Large intestine (tissue), 12 donors: ENCODE measurements at places on chromosomes 16 and 17. TPM values are rescaled to one million over a fixed set of nuclear protein-coding genes. Genes with fewer than 3 reads are reported as not detected.

KRTAP1-3 gene
- not detected for polyA plus RNA-seq

LRRC59 gene
- polyA plus RNA-seq, result 79.8 TPM

- DNase-seq, result peak; percentile 65
Measured at GRCh38 chr17:79814974-79815835, 18.3 kb upstream of the CBX8 start.

DNA sequence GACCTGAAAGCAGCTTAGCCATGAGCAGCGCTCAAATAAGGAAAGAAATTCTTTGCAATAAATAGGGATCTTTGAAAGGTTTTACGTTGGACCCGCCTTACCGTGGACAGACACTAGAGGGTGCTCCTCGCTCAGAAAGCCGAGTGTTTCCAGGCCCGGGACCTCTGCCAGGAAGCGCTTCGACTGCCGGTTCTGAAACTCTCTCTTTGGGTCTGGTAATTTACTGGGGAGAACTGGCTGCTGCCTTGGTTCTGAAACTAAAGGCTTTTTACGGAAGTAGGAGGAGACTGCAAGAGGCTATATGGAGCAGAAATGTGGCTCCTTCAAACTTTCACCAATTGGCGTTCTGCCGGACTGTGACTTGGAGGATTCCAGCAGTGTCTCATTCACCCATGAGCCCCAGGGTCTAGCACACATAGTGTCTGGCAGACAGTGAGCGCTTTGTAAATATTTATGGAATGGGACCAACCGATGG lies 45.6 kb upstream of the HOXB9 start:
- peak; percentile 68 for DNase-seq

DNA sequence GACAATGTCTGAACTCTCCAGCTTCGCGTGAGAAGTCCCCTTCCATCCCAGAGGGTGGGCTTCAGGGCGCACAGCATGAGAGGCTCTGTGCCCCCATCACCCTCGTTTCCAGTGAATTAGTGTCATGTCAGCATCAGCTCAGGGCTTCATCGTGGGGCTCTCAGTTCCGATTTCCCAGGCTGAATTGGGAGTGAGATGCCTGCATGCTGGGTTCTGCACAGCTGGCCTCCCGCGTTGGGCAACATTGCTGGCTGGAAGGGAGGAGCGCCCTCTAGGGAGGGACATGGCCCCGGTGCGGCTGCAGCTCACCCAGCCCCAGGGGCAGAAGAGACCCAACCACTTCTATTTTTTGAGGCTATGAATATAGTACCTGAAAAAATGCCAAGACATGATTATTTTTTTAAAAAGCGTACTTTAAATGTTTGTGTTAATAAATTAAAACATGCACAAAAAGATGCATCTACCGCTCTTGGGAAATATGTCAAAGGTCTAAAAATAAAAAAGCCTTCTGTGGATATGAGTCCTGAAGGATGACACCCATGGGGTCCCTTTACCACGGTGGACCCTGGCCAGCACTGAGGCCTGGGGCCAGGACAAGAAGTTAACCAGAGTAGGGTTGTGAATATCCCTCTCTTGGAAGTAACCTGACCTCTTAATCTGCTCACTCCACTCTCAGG lies 10.5 kb upstream of the ITGAD start:
- DNase-seq, result peak; percentile 37

DNA sequence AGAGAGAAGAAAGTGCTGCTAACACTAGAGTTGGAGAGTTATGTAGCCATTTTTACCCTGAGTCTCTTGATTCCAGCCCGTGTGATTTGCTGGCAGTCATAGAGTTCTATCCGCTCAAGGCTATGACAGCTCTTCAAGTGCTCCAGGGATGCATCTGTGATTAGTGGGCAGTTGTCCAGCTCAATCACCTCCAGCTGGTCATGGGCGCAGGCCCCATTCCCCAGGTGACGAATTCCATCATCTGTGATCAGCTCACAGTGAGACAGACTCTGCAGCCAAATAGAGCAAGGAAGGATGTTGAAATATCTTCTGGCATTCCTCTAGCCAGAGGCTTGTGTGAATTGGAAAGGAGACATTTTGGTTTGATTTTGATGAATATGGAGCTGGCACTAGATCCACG lies 38.4 kb upstream of the STAC2 start:
- DNase-seq, result no peak

DNA sequence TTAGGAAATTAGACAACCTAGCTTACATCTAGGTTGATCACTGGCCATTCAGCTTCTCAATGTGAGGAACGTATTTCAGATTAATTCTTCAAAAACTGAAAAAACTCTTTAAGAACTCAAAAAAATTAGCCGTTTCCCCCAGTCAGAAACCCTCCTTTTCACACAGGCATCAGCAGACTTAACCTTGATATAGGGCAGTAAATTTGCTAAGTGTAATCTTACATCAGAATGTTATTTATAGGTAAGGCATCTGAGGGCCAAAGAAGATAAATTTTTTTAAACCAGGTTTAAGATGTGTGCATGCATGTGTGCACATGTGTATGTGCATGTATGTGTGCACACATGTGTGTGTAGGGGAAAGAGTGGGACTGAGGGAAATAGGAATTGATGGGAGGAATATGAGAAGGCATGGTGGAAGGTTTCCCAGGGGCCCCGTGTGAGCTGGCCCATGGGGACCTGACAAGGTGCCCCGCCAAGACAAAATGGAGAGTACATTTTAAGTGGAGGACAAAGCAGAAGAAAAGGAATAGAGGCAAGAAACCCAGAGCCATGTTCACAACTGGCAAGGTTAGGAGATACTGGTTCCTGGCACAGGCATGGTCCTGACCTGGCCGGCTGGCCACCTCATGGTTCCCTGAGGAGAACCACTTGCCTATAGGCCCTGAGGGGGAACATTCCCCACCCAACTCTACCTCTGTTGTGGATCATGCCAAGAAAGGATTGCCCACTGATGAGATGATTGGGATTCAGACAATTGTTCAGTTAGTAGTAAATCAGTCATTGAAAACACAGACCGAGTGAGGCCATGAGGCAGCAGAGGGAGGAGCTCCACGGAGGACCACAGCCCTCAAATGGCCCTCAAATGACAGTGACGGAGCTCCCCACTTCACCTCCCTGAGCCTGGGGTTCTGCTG lies 33.0 kb downstream of the TEX2 start:
- no peak for DNase-seq

- no peak for DNase-seq
Measured at GRCh38 chr17:67441052-67441895, 64.2 kb downstream of the PITPNC1 start.

DNA sequence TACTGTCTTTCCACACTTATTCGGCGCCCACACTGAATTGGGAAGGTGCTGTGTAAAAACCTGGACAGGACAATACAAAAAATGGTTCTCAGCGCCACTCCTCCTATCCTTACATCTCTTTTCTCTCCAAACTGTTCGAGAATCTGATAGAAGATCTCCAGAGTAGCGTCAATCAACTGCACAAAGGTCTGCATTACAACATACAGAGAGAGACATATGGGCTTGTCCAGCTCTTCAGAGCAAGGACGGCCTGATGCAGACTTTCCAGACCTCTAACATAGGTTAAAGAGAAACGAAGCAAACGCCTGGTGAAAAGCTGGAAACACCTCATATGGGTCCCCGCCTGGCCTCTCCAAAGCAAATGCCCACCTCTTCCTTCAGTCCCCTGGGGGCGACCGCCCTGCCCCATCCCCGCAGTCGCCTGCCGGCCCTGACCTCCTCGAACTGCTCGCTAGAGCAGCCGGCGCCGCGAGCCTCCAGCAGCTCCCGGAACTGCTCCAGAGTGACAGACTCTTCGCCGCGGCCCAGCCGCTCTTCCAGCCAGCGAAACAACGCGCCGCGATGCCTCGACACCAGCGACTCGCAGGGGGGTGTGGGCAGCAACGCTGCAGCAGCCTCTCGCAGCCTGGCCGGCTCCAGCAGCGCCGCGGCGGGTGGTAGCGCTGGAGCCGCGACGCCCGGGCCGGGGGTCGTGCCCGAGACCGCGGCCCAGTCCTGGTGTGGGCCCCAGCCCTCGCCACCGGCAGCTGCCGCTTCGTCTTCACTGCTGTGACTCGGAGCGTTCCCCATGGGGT lies 526 bp downstream of the ZZEF1 start:
- DNase-seq, result no peak

DNA sequence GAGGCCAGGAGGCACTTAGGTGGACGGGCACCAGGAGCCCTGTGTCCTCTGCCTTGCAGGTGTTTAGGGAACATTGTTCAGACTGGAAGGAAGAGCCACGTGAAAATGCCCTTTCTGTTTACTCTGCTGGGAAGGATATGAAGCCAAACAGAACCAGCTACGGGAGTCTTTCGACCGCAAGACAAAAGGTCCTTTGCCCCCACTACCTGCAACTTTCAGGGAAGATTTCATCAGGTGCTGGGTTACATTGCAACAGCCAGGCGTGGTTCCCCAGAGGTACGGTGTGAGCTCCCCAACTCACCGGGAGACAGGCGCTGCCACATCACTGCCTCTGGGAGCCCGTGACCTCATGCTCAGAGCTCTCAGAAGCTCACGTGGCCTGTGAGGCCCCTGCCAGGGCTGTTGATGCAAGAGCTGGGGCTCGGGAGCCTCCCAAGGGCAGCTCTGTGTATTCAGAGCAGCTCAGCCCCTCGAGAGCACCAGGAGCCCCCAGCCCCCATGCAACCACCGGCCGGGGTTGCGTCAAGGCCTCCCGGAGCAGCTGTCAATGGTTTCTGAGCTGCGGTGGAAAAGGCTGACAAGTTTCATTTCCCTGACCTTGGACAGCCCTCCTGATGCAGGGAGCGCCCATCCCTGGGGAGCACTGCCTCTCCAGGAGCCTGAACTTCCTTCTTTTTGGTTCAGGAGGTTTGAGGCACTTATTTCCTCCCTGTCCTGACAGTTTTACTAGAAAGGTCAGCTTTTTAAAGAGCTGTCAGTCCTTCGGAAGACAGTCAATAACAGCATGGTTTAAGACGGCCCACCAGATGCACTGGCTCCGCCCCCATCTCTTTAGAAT lies 42.1 kb downstream of the TBC1D16 start:
- DNase-seq, result peak; percentile 99

DNA sequence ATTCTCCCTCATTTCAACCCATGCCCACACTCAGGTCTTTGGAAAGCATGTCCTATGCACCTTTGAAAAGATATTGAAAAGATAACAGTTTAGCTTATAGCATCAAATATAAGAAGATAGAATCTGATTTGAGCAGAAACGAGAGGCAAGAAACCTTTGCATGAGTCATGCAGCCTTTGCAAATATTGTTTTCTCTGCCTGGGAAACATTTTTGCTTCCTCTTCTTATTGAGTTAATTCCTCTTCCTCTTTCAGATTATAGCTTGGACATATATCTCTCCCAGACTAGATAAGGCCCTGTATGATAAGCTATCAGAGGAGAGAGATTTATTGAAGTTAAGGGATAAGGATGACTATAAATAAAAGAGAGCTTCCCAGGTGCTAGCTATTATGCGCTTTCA lies 46.1 kb upstream of the KCNJ2 start:
- no peak for DNase-seq

DNA sequence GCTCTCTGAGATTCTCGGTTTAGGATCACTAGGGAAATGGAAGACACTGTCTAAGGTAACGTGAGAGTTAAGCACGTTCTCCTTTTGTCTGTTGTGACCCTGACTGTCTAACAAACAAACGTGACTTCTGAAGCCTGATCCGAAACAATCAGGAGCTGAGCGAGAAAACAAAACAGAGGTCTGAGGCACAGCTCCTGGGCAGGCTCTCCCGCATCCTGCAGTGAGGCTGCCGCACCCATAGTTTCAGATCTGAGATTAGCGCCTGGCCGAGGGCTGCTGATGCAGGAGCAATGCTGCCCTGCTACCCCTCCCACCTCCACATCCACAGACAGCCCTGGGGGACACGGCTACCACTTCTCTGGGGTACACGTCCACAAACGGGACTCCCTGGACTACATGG lies 46.7 kb downstream of the RNF157 start:
- no peak for DNase-seq

DNA sequence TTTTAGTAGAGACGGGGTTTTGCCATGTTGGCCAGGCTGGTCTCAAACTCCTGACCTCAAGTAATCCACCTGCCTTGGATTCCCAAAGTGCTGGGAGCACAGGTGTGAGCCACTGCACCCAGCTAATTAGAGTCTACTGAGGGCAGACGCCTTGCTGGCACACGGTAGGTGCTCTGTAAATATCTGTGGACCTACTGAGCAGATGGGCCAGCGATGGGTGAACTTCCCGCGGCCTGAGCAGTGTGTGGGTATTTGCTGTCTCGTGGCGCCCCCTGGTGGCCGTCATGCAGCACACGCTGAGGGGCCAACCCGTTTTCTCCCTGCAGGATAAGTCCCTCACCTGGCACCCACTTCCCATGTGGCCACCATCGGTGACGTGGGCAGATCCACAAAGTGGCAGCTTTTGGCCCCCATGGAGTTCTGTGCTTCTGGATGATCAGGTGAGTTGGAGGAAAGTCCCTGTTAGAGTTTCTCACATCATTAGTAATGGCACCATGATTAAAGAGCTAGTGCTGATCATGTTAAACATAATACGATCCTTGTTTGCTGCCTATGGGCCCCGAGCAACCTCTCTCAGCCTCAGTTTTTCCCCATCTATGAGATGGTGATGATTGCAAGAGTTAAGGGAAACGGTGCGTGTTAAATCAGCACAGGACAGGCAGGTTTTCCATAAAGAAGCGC lies 40.7 kb downstream of the ZDHHC7 start:
- DNase-seq, result peak; percentile 69

- no peak for DNase-seq
Measured at GRCh38 chr16:27221576-27222248, 18.4 kb downstream of the KDM8 start.

GRCh38 chr17:63752707-63753106 lies 11.1 kb upstream of the STRADA start:
- DNase-seq, result no peak
